ENCODE measurements at places on chromosomes 12 and 14. TPM values are rescaled to one million over a fixed set of nuclear protein-coding genes. Genes with fewer than 3 reads are reported as not detected.

DNA sequence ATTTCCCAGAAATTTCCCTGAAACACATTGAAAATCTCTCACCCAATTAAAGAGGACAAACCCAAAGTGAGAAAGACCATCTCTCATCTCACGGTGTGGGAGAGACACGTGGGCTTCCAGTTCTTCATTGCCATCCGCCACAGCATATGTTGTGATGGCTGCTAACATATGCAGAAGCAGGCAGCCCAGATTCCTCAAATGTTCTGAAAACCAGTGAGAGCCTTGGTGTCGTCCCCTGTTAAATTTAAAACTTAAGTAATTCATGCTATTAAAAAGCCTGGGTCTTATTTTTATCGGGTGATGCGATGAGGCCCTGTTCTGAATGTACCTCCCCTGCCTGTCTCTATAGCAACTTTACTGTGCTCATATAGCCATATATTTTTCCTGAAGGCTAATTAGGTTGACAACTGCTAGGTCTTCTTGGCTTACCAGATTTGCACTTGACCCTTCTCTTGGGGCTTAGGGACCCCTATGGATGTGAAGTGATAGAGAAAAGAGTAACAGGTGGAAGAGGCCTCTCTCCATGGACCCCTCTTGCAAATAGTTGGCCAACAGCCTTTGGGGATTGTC is 2.8 kb upstream of the FGF6 start:
- DNase-seq, result no peak

DNA sequence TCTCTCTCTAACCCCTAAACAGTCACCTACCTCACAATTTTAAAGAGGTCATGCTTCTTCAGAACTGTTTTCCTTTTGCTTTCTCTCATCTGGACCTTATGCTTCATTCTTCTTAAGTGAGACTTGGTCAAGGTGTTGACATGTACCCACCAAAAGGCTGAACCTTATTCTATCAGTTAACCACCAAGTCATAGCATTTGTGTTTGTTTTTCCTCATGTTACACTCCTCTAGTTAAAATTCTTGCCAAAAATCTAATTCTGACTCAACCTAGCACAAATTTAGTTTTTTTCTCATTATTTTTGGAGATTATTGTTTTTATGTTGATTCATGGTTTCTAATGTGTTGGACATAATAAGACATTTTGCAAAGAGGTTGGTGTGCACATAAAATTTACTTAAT is 578.6 kb downstream of the SLC16A7 start:
- no peak for DNase-seq

GRCh38 chr14:64830961-64831360 is 48.7 kb downstream of the SPTB start:
- no peak for DNase-seq

The EFS gene
- 7.6 TPM for total RNA-seq

The RNASE2 gene
- total RNA-seq, result not detected

All from testis (tissue), 5 donors.